ENCODE measurements at places on chromosomes 5 and 9. TPM values are rescaled to one million over a fixed set of nuclear protein-coding genes. Genes with fewer than 3 reads are reported as not detected.

Gene IFT74
- total RNA-seq = 34.0 TPM

- H3K27me3 ChIP-seq = no peaks in the 10 kb centered on the region
- no peaks in the 10 kb centered on the region for H3K4me1 ChIP-seq
- H3K36me3 ChIP-seq = no peaks in the 10 kb centered on the region
- no peak overlapping the region for H3K27ac ChIP-seq
- H3K4me3 ChIP-seq = no peak overlapping the region
- DNase-seq = no peak
Measured at GRCh38 chr5:127280491-127281220, 9.9 kb upstream of the MEGF10 start.

Gene PCDHA11
- total RNA-seq = 2.1 TPM

DNA sequence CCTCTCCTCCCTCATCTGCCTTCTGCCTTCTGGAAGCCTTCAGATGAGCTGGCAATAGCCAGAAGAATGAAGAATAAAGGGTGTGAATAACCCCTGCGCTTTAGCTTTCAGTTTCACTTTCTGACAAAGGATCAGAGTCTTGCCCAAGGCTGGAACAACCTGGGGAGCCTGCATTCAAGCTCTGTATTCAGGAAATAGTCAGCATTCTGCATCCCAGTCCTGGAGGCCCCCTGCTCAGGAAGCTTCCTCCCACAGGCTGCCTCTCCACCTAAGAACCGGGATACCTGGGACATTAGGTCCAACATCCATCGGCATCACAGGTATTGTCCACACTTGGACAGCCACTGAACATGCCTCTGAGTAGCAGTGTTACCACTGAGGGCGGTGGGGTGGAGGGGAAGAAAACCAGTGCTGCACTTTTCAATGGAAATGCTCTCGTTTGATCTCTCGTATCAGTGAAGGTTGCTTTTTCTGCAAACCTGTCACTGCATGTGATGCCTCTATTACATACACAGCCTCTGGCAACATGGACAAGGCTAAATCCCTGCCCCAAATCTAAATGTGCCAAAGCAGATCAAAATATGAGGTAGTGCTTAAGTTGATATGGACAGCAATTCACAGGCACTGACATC lies 39.8 kb upstream of the ACO1 start:
- H3K4me3 ChIP-seq = no peak overlapping the region
- H3K27me3 ChIP-seq = no peaks in the 10 kb centered on the region
- DNase-seq = no peak
- no peaks in the 10 kb centered on the region for H3K36me3 ChIP-seq
- H3K4me1 ChIP-seq = no peaks in the 10 kb centered on the region

Gene CARTPT
- 3.9 TPM for total RNA-seq

- H3K4me1 ChIP-seq = no peaks in the 10 kb centered on the region
- no peak overlapping the region for H3K4me3 ChIP-seq
- DNase-seq = no peak
- no peak overlapping the region for H3K27ac ChIP-seq
- H3K27me3 ChIP-seq = no peaks in the 10 kb centered on the region
Measured at GRCh38 chr9:120001536-120001935, 578.4 kb downstream of the CDK5RAP2 start.

GRCh38 chr5:172848419-172848818 lies 14.4 kb downstream of the ERGIC1 start:
- H3K27me3 ChIP-seq = no peaks in the 10 kb centered on the region
- peaks cover 75% of the 10 kb centered on the region for H3K4me1 ChIP-seq
- no peak overlapping the region for H3K4me3 ChIP-seq

GRCh38 chr5:65825408-65826328 lies 100.7 kb upstream of the ERBIN start:
- no peaks in the 10 kb centered on the region for H3K4me1 ChIP-seq
- no peak for DNase-seq
- no peak overlapping the region for H3K4me3 ChIP-seq
- no peaks in the 10 kb centered on the region for H3K36me3 ChIP-seq

Gene FOXD4L5
- total RNA-seq = 0.54 TPM

DNA sequence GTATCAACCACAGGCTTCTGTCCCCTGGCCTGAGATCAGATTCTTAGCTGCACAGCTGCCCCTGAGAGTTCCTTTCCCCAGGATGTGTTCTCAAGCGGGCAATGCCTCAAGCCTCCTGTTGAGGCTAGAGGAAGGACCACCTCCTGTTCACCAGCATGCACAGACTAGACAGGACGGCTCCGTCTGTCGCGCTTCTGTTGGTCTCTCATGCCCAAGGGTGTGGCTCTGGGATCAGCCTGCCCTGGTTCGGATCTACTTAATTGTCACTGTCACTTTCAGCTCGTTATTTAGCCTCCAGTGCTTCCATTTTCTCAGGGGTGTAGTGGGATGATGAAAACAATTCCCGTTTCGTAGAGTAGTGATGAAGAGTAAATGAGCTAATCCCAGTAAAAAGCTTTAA lies 103.1 kb downstream of the KCNIP1 start:
- DNase-seq = no peak
- no peaks in the 10 kb centered on the region for H3K36me3 ChIP-seq
- H3K27ac ChIP-seq = no peak overlapping the region
- H3K4me1 ChIP-seq = no peaks in the 10 kb centered on the region
- H3K4me3 ChIP-seq = no peak overlapping the region

DNA sequence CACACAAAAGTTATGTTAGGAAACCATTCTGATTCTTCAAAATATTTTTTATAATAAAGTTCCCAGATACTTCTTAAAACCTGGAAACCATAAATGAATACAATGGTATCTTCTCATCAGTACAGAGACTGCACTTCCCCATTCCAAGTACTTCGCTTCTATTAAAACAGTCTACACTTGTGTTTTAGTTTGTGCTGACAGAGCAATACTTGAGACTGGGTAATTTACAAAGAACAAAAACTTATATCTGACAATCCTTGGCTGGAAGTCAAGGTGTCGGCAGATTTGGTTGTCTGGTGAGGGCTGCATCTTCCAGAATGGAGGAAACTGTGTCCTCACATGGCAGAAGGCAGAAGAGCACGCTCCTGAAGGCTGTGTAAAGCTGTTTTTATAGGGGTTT lies 70.1 kb downstream of the RFX3 start:
- H3K4me3 ChIP-seq = no peak overlapping the region
- no peaks in the 10 kb centered on the region for H3K36me3 ChIP-seq
- no peak overlapping the region for H3K27ac ChIP-seq

GRCh38 chr5:95892784-95893354 lies 68.8 kb downstream of the ELL2 start:
- H3K4me3 ChIP-seq = no peak overlapping the region
- peak; percentile 22 for DNase-seq
- peaks cover 31% of the 10 kb centered on the region for H3K36me3 ChIP-seq

DNA sequence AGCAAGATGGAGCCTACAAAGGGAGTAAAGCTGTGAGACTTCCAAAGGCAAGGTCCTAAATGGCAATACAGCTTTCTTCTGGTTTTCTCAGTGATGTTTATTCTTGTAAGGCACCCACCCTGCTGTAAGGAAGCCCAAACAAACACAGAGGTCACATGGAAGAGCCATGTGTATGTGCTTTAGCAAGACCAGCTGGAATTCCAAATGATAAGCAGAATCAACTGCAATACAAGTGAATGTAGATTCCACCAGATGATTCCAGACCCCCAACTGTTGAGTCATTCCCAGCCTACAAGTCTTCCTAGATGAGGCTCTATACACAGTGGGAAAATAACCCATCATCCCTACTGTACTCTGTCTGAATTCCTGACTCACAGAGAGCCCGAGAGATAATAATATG lies 122.8 kb downstream of the DEPDC1B start:
- H3K36me3 ChIP-seq = no peaks in the 10 kb centered on the region
- no peak for DNase-seq
- H3K4me1 ChIP-seq = no peaks in the 10 kb centered on the region
- H3K27ac ChIP-seq = no peak overlapping the region
- no peak overlapping the region for H3K4me3 ChIP-seq

DNA sequence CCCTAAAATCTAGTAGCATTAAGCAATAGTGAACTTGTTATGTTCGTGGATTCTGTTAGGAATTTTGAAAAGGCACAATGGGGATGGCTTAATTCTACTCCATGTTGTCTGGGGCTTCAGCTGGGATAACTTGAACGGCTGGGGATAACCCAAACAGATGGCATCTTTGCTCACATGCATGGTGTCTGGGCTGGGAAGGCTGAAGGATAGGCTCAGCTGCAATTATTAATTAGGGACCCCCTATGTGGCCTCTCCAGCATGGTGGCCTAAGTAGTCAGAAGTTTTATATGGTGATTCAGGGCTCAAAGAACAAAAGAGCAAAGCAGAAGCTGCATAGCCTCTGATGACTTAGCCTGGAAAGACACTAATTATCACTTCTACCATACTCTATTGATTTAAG lies 551.1 kb downstream of the PSAT1 start:
- no peaks in the 10 kb centered on the region for H3K4me1 ChIP-seq
- no peak overlapping the region for H3K4me3 ChIP-seq
- DNase-seq = no peak
- H3K27me3 ChIP-seq = no peaks in the 10 kb centered on the region
- no peaks in the 10 kb centered on the region for H3K36me3 ChIP-seq
- no peak overlapping the region for H3K27ac ChIP-seq

DNA sequence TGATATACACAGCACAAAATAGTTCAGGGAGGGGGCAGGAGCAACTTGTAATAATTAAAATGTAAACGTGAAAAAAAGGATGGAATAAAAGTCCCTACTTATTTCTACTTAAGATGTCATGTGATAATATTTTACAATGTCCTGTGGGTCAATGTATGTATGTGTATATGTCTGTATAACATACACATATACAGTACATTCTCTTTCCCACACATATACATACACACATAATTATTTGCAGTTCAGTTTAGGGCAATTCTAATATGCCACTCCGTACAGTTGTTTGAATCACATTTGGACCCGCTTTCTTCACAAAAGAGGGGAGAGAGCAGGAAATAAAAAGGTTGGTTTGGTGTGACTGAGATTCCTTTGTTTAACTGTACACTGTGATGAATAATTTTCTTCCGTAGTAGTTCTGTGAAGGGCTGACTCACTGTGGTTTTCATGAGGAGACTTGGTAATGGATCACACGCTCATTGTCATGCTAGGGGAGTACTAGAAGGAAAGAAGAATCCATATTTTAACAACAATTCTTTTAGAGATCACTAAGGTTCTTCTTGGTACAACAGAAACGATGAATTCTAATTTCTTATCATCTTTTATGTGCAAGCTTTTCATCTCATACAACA lies 26.2 kb upstream of the ACOT12 start:
- H3K36me3 ChIP-seq = no peaks in the 10 kb centered on the region
- no peak overlapping the region for H3K4me3 ChIP-seq
- H3K4me1 ChIP-seq = no peaks in the 10 kb centered on the region
- DNase-seq = no peak
- no peaks in the 10 kb centered on the region for H3K27me3 ChIP-seq
- H3K27ac ChIP-seq = no peak overlapping the region

Gene OTULINL
- 6.0 TPM for total RNA-seq

DNA sequence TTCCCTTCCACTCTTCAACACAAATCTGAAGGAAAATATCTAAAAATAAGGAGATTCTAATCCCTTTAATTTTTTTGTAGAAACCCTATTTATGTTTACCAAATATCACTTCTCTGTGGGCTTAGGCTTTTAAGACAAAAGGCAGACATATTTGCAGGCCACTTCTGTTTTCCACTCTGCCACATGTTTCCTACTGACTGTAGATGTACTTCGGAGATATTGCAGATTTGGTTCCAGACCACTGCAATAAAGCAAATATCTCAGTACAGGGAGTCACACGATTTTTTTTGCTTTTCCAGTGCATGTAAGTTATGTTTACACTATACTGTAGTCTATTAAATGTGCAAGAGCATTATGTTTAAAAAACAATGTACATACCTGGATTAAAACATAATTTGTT lies 219.0 kb downstream of the SREK1 start:
- no peak overlapping the region for H3K4me3 ChIP-seq
- H3K36me3 ChIP-seq = no peaks in the 10 kb centered on the region
- no peak for DNase-seq
- no peaks in the 10 kb centered on the region for H3K4me1 ChIP-seq
- H3K27me3 ChIP-seq = no peaks in the 10 kb centered on the region

DNA sequence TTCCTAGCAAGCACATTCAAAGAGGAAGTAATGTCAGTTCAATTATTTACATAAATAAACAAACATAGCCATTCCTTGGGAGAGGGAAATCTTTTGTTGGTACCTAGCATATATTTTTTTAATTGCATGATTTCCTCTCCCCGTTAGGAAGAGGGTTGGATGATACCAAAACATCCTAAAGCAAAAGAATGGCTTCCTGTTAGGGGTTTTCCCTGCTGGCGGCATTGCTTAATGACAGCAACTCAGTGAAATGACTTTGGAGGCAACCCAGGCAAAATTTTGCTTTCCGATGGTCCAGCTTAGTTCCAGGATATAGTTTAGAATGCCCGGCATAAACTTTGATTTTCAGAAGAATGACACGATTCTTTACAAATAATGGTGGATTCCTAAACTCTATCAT lies 73.2 kb downstream of the MAT2B start:
- peaks cover 8% of the 10 kb centered on the region for H3K4me1 ChIP-seq
- H3K36me3 ChIP-seq = no peaks in the 10 kb centered on the region
- H3K27ac ChIP-seq = no peak overlapping the region
- no peak for DNase-seq
- no peak overlapping the region for H3K4me3 ChIP-seq

DNA sequence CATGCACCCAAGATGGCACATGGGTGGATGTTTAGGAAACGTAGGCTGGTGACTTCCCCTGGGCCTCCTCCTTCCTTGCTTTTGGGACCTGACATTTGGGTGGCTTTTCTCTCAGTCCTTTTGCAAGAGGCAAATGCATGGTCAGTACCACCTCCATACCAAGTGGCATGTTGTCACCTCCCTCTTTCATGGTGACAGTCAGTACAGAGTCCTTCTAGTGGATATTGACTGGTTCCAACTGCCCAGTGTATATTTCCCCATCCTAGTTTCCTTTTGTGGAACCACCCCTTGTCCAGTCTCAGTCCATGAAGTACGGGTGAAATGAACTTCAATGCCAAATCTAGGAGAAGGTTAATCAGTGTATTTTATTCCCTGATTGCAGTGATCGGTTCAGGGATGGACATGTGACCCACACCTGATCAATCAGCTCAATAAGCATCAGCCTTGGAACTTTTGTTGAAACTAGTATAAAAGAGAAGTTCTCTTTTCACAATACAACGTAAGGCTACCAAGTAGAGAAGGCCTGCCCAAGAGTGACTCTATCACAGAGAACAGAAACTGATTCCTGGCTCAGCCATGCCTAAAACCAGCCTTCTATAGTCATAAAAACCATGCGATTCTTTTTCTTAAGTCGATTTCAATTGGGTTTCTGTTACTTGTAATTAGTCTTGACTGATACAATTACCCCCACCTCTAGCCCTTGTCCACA lies 143.4 kb upstream of the KLF9 start:
- no peaks in the 10 kb centered on the region for H3K36me3 ChIP-seq
- peaks cover 17% of the 10 kb centered on the region for H3K4me1 ChIP-seq
- no peak overlapping the region for H3K4me3 ChIP-seq
- H3K27me3 ChIP-seq = no peaks in the 10 kb centered on the region

DNA sequence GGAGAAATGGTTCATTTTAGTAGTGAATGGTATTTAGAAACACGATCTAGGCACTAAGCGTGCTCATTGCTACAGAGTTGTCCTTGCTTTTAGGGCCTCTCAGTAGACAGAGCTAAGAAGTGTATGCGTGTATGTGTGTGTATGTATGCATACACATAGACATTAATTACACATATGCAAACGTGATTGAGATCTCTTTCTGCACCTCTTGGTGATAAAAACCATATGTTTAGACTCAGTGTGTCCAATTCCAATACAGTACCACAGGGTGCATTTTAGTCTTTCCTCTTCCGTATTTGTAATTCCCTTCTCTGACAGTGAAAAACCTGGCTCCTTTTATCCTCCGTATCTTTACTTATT lies 13.1 kb downstream of the TRIO start:
- no peaks in the 10 kb centered on the region for H3K27me3 ChIP-seq
- peaks cover 24% of the 10 kb centered on the region for H3K4me1 ChIP-seq
- no peak overlapping the region for H3K27ac ChIP-seq
- no peaks in the 10 kb centered on the region for H3K36me3 ChIP-seq
